ENCODE measurements at places on chromosomes 3 and 15.

- no peak for DNase-seq
Observed at GRCh38 chr3:183081459-183082183, 17.7 kb downstream of the MCCC1 start.

GRCh38 chr3:89311581-89311980 lies 204.2 kb downstream of the EPHA3 start:
- DNase-seq = no peak

DNA sequence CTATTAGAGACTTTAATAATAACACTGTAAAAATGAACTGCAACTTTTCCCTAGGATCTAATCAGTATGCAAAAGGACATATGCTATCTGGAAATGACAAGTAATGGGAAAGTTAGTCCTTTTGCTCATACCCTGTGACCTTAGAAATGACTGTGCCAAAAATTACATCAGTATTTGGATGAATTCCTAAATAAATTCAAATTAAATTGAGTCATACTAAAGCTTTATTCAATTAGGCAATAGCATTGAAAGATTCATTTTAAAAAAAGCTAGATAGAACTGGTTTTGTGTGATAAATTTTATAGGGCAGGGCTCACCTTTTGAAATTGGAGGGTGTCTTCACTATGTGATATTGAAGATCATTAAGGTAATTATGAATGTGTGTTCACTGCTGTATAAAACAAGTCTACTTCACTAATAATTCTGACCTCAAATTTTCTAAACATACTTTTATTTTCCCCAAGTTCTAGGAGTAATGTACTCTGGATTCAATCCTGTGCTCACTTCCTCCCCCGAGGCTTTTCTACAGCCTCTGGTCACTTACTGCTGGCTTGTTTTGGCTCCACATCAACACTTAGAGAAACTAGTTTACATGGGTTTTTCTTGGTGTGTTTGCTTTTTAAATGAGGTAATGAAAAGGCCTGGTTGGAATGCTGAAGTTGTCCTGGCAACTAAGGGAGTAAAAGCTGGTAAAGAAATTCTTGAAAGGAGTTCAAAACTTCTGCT lies 44.4 kb upstream of the SPTSSB start:
- no peak for DNase-seq

DNA sequence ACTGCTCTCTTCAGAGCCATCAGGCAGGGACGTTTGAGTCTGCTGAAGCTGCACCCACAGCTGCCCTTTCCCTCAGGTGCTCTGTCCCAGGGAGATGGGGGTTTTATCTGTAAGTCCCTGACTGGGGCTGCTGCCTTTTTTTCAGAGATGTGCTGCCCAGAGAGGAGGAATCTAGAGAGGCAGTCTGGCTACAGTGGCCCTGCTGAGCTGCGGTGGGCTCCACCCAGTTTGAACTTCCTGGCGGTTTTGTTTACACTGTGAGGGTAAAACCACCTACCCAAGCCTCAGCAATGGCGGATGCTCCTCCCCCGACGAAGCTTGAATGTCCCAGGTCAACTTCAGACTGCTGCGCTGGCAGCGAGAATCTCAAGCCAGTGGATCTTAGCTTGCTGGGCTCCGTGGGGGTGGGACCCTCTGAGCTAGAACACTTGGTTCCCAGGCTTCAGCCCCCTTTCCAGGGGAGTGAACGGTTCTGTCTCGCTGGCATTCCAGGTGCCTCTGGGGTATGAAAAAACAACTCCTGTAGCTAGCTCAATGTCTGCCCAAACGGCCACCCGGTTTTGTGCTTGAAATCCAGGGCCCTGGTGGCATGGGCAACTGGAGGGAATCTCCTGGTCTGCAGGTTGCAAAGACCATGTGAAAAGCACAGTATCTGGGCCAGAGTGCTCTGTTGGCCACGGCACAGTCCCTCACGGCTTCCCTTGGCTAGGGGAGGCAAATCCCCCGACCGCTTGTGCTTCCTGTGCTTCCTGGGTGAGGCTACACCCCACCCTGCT lies 21.1 kb upstream of the ST6GAL1 start:
- peak; percentile 88 for DNase-seq

DNA sequence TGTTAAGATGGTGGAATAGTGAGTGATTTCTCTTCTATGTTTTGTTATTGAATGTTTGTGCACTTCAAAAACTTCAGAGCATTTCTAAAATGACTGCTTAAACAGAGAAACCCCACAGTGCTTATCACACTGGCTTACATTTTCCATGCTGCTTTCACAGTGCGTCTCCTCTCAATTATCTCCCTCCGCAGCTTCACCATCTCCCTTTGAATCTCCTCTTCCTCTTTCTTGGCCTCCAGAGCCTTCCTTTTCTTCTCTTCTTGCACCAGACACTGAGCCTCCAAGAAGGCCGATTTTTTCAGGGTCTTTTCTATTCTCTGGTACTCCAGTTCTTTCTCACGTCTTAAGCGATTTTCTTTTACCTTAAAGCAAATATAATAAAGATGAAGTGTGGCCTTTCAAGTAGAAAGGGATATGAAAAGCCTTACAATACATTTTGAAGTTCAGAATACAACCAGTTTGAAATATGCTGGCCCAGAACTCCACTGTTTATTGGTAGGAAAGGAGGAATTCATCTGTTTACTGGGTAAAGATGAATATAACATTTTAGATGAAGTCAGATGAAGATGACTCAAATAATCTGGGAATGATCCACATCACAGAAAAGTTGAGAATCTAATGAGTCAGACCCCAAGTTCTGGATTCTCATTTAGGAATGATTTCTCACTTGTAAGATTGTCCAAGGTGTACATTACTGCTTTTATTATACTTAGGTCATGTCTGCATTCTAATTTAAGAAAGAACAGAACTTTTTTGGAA lies 21.4 kb downstream of the CCDC191 start:
- DNase-seq = no peak

DNA sequence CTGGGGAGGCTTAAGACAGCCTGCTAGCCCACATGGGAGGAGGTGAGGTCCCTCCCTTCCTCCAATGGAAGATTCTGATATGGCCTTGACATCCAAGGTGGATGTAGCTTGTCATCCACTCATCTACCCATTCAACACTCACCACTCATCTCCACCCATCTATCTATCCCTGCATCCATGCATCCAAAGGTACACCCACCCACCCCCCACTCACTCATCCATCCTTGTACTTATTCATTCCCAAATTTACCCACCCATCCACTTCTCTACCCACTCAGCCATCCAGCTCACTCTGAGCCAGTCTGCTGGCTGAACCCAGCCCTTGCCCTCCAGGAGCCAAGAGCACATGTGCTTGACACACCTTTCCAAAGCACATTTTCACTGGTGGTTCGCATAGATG lies 189.7 kb downstream of the TLE3 start:
- no peak for DNase-seq

GRCh38 chr3:189629803-189630455 lies 1.3 kb upstream of the TP63 start:
- no peak for DNase-seq
